Stomach (tissue), 19 donors: ENCODE measurements at places on chromosomes 1 and 21.

- peak; percentile 47 for DNase-seq
Measured at GRCh38 chr1:21620496-21620895, 48.7 kb downstream of the RAP1GAP start.

- peak; percentile 89 for DNase-seq
Measured at GRCh38 chr1:160193091-160193819, 2.9 kb downstream of the CASQ1 start.

DNA sequence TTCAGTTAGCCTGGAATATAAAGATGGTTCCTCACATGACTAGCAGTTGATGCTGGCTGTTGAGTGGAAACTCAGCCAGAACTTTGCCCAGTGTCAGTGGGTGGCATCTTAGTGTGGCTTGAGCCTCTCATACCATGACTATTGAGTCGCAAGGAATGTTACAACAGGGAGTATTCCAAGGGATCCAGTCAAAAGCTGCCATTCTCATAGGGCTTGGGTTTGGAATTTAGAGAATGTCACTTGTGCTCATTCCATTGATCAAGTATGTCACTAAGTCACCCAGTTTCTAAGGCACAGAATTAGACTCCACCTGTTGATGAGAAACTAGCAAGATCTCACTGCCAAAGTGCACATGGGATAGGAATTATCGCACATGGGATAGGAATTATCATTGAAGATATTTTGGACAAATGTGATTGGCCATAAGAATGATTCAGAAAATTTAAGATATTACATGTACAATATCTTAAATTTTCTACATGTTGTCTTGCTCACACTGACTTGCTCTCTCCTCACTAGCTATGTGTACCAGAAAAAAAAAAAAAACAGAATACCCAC is 1290.7 kb upstream of the ADGRL2 start:
- no peak for DNase-seq

- DNase-seq: no peak
Measured at GRCh38 chr1:116380499-116381242, 7.6 kb downstream of the ATP1A1 start.

- no peak for DNase-seq
Measured at GRCh38 chr1:96804648-96805047, 83.1 kb downstream of the PTBP2 start.
